ENCODE measurements at places on chromosomes 13 and 19.

GRCh38 chr13:20505405-20506366, 20.0 kb downstream of the CRYL1 start:
- DNase-seq, result no peak

GRCh38 chr13:42041011-42041683, 7.3 kb upstream of the DGKH start:
- DNase-seq, result peak; percentile 57

DNA sequence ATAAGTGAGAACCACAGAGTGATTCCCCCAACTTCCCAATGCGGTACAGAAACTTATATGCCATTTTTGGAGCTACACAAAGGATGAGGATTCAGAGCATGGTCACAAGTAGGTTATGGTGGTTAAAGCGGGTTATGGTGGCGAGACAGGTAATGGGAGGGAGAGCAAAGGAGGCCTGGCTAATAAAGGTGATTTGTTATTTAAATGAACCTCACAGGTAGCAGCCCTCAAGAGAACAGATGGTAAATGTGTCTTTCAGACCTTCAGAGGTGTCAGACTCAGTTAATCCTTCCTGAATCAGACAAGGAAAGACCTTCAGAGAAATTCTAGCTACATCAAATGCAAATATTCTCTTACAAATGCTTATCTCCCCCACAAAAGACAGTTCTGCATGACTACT, 1971.4 kb downstream of the OLFM4 start:
- no peak for DNase-seq

DNA sequence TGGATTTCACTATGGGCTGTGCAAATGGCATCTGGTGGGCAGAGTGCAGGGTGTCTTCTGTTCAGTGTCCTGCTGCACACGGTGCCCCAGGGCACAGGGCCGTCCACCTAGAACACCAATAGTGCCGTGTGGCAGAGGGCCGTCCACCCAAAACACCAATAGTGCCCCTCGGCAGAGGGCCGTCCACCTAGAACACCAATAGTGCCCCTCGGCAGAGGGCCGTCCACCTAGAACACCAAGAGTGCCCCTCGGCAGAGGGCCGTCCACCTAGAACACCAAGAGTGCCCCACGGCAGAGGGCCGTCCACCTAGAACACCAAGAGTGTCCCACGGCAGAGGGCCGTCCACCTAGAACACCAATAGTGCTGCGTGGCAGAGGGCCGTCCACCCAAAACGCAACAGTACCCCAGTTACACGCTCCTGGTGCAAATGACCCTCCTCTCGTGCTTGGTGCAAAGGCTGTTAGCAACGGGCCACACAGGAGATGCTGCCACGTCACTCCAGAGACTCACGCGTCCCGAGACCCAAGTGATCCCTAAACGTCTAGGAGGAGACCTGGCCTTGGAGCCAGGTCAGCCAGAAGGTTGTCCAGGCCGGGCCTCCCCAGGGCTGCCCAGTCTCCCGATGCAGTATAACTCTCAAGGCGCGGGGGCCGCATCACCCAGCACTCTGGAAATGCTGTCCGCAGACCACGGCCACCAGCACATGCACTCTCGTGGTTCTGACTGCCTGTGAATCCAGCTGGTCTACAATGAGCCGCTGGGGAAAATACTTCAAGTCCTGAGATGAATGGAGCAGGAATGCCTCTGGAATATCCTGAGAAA, 51.5 kb downstream of the RASA3 start:
- DNase-seq, result no peak

DNA sequence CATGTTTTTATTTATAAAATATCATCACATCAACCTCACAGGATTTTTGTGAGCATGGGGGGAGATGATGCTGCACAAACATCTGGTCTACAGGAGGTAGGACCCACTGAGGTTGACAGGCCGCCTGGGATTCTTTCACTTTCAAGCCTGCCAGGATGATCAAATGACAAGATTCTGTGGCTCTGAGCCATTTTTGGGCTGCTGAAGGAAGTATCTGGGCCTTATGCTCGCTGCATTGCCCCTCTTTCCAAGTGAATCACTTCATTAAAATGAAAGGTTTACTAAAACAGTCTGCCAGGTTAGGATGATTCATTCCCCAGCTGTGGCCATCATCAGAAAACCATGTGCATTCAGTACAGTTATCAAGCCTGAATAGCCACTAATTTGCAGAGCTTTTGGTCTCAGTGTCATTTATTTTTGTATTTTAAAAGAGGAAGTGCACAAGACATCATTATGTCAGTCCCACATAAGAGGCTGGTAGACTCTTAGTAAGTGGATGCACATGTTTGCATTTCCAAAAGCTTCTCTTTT, 34.4 kb downstream of the STARD13 start:
- peak; percentile 81 for DNase-seq

- peak; percentile 94 for DNase-seq
Measured at GRCh38 chr19:14366529-14366928, 14.7 kb upstream of the ADGRE5 start.

DNA sequence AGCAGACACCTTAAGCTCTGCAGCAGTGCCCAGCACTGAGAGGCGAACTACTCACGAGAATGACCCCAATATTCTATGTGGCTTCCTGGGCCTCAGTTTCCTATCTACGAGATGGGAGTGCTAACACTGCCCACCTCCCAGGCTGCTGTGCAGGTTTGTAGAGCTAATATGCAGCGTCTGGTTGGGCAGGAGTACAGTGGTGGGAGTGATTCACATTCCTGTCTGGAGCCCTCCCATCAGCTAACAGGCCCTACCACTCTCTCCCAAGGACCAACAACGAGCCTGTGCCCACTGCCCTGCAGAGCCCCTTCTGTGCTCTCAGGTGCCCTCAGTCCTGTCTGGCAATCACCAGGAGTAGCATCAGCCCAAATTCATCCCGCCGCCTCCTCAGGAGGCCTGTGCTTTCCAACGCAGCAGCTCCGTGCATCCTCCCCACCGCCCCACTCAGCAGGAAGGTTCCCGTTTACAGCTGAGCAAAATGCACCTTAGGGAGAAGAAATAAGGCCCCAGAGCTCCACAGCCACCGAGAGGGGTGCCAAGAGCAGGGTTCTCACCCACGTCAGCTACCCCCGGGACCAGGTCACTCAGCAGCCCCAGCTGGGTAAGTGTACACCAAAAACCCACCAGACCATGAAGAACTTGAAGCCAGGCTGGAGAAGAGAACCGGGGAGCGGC, 6.6 kb downstream of the AKT2 start:
- DNase-seq, result no peak

- DNase-seq, result peak; percentile 68
Measured at GRCh38 chr19:51064534-51065220, at the start of gene KLK13. KLK13 (minus strand) TSS chr19:51065092; CDS start chr19:51065067, 25 bp downstream.

- DNase-seq, result peak; percentile 66
Measured at GRCh38 chr13:85799097-85799582, at the start of gene SLITRK6. SLITRK6 (minus strand) TSS chr13:85799419; CDS start chr13:85796508, 2,911 bp downstream.
